Right lung (tissue), 10 donors: ENCODE measurements at places on chromosomes 12 and 14. TPM values are rescaled to one million over a fixed set of nuclear protein-coding genes. Genes with fewer than 3 reads are reported as not detected.

ATXN2 gene
- polyA plus RNA-seq: 68.6 TPM

KRT82 gene
- not detected for polyA plus RNA-seq

RNF212B gene
- 0.65 TPM for polyA plus RNA-seq

LRRC9 gene
- 1.4 TPM for polyA plus RNA-seq

ADAM21 gene
- polyA plus RNA-seq: 0.50 TPM

PELI2 gene
- 8.0 TPM for polyA plus RNA-seq

NUP37 gene
- 40.0 TPM for polyA plus RNA-seq

RTN1 gene
- 4.1 TPM for polyA plus RNA-seq

GLIPR1L1 gene
- polyA plus RNA-seq: 0.54 TPM

C3AR1 gene
- polyA plus RNA-seq: 4.4 TPM

CYP46A1 gene
- polyA plus RNA-seq: 3.9 TPM

DNA sequence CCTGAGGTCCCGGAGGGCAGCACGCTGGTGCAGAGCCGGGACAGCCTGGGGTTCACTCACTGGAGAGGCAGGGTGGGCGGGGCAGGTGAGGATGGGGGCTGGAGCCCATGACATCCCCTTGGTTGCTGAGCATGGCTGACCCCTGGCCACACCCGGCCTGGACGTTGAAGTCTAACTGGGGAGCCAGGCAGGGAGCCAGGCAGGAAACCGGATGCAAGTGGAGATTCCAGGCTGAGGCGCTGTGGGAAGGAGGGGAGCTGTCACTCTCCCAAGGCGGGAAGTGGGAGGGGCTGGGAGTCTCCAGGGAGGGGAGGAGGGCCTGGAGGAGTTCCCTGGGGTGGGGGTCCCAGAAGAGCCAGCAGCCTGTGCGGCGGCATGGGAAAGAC, 7.7 kb upstream of the INF2 start:
- peak; percentile 91 for DNase-seq

- DNase-seq: no peak
Observed at GRCh38 chr12:19893514-19893913, 454.2 kb downstream of the AEBP2 start.

GRCh38 chr12:19707948-19708409, 268.7 kb downstream of the AEBP2 start:
- DNase-seq: no peak

DNA sequence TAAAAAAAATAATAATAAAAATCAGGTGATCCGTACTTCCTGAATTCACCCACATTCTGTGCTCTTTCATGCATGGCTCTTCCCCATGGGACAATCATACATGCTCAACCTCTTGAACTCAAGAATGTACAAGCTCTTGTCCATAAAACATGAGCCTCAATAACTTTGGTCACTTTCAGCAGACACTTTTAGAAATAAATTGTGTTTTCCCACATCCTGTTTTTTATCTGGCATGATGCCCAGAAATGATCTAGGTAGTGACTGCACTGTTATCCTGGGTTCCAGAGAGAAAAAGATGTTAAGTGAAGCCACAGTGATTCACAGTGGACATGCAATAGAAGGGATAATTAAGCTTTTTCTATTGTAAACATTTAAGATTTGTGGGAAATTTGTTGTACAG, 537.6 kb upstream of the TMEM132C start:
- DNase-seq: no peak

GRCh38 chr14:90061685-90062126, at the start of gene KCNK13:
Gene KCNK13 (plus strand): TSS chr14:90061994. CDS start chr14:90062206, 212 bp downstream.
- DNase-seq: no peak

GRCh38 chr14:51774209-51774608, 86.2 kb upstream of the GNG2 start:
- DNase-seq: no peak

DNA sequence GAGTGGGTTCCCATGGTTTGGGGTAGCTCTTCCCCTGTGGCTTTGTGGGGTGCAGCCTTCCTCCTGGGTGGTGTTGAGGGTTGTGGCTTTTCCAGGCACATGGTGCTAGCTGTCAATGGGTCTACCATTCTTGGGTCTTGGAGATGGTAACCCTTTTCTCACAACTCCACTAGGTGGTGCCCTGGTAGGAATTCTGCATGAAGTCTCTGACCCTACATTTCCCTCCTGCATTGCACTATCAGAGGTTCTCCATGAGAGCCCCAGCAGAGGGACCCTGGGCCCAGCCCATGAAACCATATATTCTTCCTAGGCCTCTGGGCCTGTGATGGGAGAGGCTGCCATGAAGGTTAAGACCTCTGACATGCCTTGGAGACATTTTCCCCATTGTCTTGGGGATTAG, 1093.3 kb downstream of the SLC16A7 start:
- DNase-seq: no peak

DNA sequence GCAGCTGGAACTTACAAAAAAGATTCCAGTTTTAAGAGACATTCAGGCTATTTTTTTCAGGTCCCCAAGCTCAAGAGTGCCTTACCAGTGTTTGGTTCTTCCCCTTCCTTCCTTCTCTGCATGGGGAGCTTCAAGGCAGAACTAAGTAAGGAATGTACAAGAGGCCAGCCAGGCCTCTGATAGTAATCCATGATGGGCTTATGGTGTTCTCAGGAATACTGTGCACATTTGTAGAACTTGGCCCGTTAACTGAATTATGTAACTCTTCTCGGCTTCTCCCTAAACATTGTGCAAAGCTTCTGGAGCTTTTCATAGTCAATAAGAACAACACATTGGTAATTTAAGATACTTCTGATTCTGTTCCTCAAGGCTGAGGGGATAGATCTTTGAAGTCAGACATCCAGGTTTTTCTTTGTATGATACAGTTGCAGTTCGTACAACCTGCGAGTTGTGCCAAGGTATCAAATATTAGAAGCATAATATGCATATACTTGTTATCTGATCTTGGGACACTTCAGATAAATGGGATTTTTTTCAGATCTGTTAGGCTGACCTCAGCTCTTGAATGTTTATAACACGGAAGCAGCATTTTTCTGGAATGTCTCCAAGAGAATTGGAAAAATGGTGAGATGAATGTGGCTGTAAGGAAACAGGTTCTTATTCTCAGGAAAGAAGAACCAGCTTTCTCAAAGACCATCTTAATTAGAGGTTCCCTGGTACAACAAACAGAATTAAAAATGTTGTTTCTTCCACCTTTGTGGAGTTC, 148.6 kb downstream of the ANO4 start:
- DNase-seq: no peak

DNA sequence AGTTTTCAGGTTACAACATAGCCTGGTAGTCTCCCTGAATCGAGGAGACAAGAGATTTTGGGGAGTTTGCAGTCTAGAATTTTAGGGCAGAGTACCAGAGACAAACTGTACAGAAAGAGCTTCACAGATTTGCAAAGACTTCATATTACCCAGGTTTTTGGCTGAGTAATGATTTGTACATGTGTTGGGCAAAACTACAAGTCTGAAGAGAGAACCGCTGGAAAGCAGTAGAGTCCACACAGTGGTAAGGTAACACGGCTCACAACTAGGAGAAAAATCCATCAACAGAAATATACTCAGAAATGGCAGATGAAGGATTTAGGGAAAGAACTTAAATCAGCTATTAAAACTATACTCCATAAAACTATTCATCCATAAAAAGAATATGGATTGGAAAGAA, 25.7 kb downstream of the FBXO33 start:
- no peak for DNase-seq

DNA sequence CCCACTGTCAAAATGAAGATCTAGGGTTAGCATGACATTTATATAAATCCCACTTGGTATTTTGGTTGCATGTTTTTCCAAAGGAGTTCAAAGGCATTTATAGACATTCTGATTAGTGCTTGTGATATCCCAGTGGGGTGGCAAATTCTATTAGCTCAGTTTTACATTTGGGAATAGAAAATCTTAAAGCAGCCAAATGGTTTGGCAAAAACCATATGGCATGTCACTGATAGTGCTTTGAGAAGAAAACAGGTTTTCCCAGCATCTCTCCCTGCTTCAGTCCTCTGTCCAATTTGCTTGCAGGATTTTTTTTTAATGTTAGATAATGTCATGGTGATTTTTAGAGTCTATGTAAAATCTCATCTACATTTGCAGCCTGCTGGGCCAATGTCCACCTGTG, 225.1 kb upstream of the DIO3 start:
- no peak for DNase-seq

- DNase-seq: no peak
Observed at GRCh38 chr12:47941871-47942613, 21.4 kb upstream of the TMEM106C start.

- no peak for DNase-seq
Observed at GRCh38 chr12:26539131-26539530, 293.9 kb downstream of the ITPR2 start.

GRCh38 chr12:132384916-132385774, 55.8 kb upstream of the GALNT9 start:
- DNase-seq: no peak

- no peak for DNase-seq
Observed at GRCh38 chr14:75497701-75498100, 24.6 kb upstream of the BATF start.

- no peak for DNase-seq
Observed at GRCh38 chr14:102507857-102508312, 1.7 kb downstream of the ANKRD9 start.

GRCh38 chr14:105343194-105343593, 28.6 kb downstream of the PACS2 start:
- peak; percentile 41 for DNase-seq

GRCh38 chr12:127270193-127270592, 996.8 kb upstream of the TMEM132C start:
- no peak for DNase-seq

DNA sequence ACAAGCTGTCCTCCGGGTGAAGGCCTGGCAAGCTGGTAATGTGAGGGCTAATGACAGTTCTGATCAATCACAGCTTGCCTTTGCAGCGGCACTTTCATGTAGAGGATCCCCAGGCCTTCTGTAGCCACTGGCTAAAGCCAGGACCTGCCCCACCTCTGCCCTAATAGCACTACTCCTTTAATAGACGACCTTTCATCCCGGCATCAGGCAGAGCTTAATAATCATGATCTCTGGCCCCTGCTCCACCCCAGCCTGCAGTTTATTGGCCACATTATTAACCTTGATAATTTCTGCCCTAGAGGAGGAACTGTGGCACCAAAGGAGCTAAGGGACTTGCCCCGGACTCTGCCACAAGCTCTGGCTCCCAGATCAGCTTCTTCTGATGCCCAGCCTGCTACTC, 142.3 kb upstream of the TBX3 start:
- DNase-seq: no peak

GRCh38 chr12:16175840-16176239, 101.6 kb downstream of the SLC15A5 start:
- DNase-seq: no peak

GRCh38 chr12:68532204-68532886, 78.4 kb upstream of the RAP1B start:
- DNase-seq: no peak

GRCh38 chr12:123519141-123520001, 14.1 kb downstream of the RILPL1 start:
- peak; percentile 24 for DNase-seq

- DNase-seq: no peak
Observed at GRCh38 chr12:124451016-124451415, 116.4 kb downstream of the NCOR2 start.

DNA sequence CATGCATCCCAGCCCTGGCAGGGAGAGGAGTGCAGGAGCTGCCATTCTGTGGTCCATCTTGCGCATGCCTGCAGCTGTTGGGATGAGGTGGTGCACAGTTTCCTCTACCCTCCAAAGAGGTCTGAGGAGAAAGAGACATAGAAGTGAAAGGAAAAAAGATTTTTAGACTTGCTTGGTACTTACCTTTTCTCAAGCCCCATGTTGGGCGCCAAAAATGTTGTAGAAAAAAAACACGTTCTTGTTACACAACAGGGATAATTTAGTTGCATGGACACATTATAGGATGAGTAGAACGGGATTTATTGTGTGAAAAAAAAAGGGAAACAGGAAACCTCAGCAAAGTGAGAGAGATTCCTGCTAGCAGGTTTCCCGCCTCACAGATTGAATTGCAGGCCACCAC, 244.4 kb upstream of the GARIN2 start:
- DNase-seq: no peak

DNA sequence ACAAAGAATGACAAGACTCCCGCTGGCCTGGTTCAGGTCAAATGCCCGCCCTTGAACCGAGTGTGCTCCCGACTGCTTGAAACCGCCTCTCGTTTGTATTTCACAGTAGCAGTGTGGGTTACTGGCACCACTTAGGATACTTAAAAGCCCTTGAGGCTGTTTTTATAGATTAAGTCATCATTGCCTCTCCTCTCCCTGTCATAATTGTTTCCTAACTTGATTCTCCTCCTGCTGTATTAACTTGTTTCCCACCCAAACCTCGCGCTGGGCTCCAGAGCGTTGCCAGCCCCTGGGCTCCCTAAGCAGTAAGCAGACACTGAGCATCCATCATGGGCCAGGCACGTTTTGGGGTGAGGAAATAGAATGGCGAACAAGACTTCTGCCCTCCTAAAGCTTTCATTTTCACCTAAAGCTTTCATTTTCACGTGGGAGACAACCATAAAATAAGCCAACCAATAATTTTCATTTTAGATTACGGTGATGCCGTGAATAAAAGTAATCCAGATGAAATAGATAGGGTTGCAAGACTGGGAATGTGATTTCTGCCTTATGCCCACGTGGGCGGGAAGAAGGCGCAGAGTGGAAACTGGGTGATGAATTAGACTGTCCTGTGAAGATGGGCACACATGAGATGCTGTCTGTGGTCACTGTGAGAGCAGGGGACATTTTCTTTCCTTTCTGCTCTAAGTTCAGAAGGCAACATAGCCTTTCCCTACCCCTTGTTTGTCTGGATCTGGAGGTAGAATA, 97.5 kb downstream of the PPP2R5C start:
- DNase-seq: no peak

- DNase-seq: no peak
Observed at GRCh38 chr14:51996148-51996746, 6.9 kb downstream of the RTRAF start.

DNA sequence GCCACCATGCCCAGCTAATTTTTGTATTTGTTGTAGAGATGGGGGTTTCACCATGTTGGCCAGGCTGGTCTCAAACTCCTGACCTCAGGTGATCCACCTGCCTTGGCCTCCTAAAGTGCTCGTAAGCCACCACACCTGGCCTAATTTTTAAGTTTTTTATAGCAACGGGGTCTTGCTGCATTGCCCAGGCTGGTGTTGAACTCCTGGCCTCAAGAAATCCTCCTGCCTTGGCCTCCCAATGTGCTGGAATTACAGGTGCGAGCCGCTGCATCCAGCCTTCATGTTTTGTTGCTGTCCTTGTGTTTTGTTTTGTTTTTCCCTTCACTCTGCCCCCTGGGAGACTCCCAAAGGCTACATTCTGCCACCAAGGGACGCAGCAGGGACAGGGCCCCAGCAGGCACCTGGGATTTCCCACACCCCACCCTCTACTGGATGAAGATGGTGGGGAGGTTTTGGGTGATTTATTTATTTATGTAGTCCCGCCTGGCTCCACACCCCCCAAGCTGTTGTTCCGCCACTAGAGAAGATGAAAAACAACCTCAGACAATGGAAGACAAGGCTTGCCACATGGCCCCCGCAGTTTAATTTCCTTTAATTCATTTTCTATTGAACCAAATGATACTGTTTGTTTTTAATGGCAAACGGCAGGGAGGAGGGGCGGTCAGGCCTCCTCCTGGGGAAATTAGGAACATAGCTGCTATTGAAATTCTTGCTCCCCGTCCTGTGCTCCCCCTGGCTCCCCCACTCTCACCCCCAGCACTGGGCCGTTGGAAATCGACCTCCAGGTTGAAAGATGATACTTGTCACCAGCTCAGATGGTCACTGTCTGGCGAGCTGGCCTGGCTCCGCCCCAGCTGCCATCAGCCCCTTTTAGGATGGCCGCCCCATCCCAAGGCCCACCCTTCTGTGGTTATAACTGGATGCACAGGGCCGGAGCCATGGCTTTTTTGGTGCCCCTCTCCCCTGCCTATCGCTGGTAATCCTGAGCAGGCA, 70.3 kb downstream of the RNFT2 start:
- DNase-seq: no peak
